Activated T-helper 1 cell treated with anti-CD3 and anti-CD28 coated beads, Interleukin-12 subunit alpha, Interleukin-12 subunit beta, Interleukin-2, Interleukin-4 antibody, amounts not matched to agents 30 ng/mL and 10 ng/mL and 1 ng/mL, durations not matched to agents 14 hours and 24 hours and 36 hours (primary cell): ENCODE measurements at places on chromosomes 2 and 18. TPM values are rescaled to one million over a fixed set of nuclear protein-coding genes. Genes with fewer than 3 reads are reported as not detected.

The ALLC gene
- not detected in 2 replicates for total RNA-seq

The HMSD gene
- total RNA-seq: 19.7 and 27.8 TPM in 2 replicates

The ELOA2 gene
- total RNA-seq: not detected in 2 replicates

The NTSR2 gene
- total RNA-seq: not detected in 2 replicates

The CHST9 gene
- not detected in 2 replicates for total RNA-seq

The ZNF513 gene
- total RNA-seq: 14.5 and 16.2 TPM in 2 replicates

DNA sequence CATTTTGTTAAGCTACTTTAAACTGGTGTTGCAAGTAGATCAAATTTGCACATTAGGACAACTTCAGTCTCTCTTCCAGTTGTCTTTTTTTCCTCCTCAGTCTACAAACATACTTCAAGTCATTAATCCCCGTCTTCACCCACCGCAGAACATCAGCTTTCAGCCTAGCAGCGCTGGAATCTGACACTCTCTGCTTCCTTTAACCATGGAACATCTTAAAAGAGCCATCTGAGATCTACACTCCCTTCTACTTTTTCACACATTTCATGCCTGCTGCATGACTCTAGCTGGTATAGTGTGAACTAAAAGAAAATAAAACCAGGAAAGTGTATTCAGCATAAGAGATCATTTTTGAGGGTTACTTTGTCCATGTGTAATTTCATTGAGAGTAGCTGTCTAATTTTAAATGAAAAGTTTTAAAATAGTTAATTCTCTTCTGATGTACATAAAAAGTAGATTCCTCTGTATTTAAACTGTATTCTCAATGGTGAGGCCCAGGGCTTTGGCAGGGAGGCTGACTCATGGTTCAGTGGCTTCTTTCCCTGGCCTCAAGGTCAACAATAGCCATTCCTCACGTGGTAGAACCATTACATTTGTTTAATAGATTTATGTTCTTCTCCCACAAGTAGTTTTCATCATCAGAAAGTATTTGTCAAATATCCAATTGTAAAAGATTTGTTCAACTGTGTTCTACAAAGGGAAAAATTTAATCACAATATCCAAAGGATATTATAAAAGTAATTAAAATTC is 16.5 kb downstream of the SGPP2 start:
- no peak overlapping the region for H3K27ac ChIP-seq
- peaks cover 5% of the 10 kb centered on the region for H3K4me1 ChIP-seq
- peaks cover 6% of the 10 kb centered on the region for H3K27me3 ChIP-seq
- H3K4me3 ChIP-seq: no peak overlapping the region

DNA sequence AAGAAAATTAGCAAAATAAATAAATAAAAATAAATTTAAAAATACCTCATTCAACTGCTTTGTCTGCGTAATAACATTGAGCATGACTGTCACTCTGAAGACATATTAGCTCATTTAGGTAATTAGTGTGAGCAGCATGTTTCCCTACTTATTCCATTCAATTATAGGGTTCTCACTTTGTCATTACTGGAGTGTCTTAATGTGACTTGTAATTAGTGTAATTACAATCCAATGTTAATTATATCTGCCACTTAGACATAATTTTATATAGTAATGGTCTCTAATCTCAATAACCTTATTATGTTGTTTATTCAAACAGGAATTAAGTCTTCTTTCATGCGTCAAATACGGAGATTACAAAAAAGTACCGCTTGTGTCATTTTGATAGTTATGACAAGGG is 893.9 kb upstream of the ACVR2A start:
- no peaks in the 10 kb centered on the region for H3K27me3 ChIP-seq
- H3K27ac ChIP-seq: no peak overlapping the region
- no peak for DNase-seq
- no peaks in the 10 kb centered on the region for H3K4me1 ChIP-seq
- no peaks in the 10 kb centered on the region for H3K36me3 ChIP-seq

GRCh38 chr2:129229196-129229595 is 750.3 kb upstream of the RAB6C start:
- no peaks in the 10 kb centered on the region for H3K27me3 ChIP-seq
- H3K36me3 ChIP-seq: no peaks in the 10 kb centered on the region
- H3K4me3 ChIP-seq: no peak overlapping the region
- no peaks in the 10 kb centered on the region for H3K4me1 ChIP-seq
- H3K27ac ChIP-seq: no peak overlapping the region
- no peak for DNase-seq

DNA sequence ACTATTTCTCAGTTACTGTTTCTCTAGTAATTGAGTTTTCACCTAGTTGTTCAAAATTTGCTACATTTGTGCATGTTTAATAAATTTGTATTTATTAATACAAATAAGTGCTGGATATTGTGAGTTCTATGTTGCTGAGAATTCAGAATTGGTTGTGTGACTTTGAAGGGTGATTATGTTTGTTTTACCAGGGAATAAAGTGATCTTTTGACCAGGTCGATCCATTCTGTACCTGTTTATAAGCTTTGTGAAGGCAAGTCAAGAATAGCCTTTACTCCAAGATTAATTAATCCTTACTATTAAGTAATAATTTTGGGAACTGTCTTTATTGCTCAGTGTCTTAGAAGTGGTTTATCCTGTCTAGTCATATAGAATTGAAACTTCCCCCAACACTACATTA is 230.0 kb upstream of the GYPC start:
- no peak overlapping the region for H3K4me3 ChIP-seq
- no peaks in the 10 kb centered on the region for H3K4me1 ChIP-seq
- H3K27me3 ChIP-seq: peaks cover 5% of the 10 kb centered on the region
- DNase-seq: no peak

DNA sequence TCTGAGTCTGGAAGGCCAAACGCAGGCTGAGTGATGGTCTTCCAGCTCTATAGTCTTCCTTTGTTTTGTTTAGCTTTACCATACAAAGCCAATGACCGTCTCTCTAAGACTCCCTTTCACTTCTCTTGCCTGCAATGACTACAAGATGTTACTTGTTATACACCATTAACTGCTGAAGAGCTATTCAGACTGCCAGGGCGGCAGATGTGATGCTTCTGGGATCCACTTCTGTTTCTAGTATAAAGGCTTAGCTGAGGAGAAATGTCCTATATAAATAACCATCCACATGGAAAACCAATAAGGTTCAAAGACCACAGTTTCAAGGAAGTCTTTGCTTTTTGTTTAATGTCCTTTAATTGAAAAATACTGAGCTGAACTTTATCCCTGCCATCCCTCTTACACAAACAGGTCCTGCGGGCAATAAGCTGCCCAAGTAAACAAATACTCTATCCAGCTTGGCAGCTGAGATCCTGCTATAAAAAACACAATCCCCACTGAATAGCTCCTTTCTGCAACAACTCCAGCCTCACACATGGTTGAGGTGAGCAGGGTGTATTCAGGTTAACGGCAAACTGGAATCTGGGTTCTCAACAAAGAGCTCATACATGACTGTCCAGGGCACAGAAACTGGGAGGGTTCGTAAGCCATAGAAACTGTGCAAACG is 124.6 kb downstream of the VIT start:
- DNase-seq: no peak
- no peaks in the 10 kb centered on the region for H3K4me1 ChIP-seq
- no peak overlapping the region for H3K27ac ChIP-seq
- H3K36me3 ChIP-seq: no peaks in the 10 kb centered on the region
- H3K4me3 ChIP-seq: no peak overlapping the region
